Activated CD4-positive, alpha-beta T cell treated with anti-CD3 and anti-CD28 coated beads for 48 hours (primary cell): ENCODE measurements at places on chromosomes 1 and 21.

DNA sequence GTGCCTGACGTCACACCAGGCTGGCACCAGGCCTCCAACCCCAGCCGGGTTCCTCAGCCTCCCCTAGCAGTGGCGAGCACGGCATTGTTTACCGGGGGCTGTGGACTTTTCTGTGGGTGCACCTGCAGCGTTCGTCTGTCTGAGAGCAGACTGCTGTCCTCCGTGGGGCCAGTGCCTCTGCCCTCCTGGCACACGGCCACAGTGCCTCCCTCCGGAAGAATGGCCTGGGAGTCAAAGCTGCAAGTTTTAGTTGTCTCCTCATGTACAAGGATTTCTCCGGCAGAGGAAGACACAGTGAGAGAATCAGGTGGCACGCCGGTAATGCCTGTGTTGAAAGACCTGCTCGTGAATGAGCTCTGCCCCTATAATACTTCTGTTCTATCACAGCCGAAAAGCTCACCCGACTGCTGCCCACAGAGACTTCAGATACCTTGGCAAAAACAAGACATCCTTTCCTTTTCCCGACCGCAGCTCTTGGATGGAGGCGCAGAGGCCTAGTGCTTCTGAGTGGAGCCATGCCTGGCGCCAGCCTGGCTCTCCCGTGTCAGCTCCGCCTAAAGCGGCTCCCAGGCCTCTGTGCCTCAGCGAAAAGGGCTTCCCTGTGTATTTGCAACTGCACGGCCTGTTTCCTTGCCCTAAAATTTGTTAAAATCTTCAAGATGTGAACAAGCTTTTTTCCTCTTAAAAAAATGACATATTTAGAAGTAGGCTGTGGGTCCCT lies 71.4 kb downstream of the AGPAT3 start:
- DNase-seq = no peak

DNA sequence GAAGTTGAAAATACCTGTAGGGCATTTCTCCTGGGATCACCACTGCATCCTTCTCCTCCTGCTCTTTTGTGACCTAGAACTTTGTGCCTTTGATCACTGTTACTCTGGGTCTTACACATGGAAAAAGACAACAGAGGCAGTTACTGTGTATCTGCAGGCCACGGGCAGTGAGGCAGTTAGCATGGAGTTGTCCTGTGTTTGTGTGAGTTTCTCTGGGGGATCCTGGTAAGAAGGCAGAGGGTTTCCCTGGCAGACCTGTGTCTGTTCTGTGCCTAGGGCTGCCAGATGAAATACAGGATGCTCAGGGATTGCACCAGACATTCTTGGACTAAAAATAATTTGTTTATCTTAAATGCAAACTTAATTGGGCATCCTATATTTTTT lies 44.4 kb upstream of the SCCPDH start:
- no peak for DNase-seq

DNA sequence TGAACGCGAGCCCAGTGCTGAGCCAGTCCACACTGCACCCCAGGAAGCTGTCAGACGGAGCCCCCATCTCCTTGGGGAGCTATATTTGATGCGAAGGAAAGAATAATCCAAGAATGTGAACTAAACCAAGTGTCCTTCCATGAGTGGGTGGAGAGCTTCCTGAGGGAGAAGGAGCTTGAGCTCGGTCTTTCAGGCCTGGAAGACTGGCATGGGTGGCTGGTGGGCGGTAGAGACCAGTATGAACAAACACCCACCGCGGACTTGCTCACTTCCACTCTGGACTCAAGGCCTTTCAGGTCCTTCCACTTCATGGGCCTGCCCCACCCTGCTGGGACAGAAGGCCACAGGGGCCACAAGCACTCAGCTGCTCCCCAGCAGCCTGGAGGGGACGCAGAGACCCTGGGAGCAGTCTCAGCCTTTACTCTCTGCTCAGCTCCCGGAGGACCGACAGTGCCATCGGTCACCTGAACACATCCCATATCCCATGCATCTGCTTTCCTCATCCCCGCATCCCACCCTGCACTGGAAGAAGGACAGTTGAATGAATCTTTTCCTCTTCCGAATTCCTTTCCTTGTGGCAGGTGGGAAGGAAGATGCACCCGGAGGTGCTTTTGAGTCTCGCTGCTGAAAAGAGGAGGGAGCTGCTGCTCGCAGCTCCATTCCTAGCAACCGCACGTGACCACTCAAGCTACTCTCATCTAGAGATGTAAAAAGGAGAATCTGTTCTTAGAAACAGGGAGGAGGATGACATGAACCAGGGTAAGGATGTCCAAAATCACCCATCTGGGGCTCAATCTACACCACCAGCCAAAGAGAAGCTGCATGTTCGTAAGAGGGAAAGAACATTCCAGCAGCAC lies 92.3 kb downstream of the PGBD5 start:
- DNase-seq = no peak

- no peak for DNase-seq
Measured at GRCh38 chr1:45721207-45721606, 29.2 kb downstream of the IPP start.

DNA sequence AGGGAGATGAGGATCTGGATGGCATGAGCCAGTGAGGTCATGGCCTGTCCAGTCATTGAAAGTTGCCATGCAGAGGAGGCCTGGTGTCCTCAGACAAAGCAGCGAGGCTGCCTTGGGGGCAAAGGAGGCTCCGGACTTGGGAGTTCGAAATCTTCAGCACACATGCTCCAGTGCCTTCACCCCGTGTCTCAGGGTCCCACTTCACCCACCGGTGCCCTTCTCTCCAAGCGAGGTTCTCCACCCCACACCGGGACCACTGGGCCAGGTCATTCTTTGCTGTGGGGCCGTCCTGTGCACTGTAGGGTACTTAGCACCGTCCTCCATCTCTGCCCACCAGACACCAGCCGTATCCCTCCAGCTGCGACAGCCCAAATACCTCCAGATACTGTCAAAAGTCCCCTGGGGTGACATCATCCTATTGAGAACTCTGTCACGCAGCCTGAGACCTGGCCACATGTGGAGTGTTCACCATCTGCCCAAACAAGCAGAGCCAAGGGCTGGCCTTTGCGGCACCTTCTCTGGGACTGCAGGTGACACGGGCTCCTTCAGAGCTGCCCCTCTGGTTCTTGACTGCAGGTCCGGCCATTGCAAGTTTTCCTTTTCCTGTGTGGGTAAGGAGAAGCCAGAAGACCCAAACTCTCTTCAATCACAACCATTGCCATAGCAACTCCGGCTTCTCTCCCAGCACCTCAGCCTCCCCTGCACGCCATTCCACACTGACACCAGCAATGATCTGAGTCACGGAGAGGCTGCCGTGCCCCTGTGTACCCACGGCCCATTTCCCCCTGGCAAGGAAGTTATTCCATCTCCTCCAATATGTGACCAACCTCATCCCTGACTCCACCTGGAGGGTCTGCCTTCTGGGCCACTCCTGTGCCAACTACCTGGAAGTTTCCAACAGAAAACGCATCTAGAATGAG lies 20.4 kb upstream of the PDE9A start:
- no peak for DNase-seq

DNA sequence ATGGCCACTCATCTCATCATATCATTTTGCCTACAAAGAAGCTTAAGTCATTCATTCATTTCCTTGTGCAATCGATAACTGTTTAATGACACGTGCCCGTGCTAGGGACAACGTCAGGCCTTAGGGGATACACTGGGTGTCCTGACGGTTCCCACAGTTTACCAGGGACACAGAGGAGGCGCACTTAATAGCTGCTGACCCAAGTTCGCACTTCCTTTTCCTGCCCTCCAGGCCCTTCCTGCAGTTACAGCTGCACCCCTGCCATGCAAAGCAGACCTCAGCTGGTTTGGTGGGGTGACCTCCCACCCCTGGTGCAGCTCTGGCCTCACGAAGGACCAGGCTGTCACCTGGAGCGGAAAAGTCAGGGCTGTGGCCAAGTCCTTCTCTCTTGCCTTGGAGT lies 4.2 kb downstream of the SPATA21 start:
- DNase-seq = no peak

GRCh38 chr1:227774821-227775661 lies 39.8 kb downstream of the SNAP47 start:
- DNase-seq = no peak

- DNase-seq = no peak
Measured at GRCh38 chr1:61273167-61273705, 190.9 kb downstream of the NFIA start.

DNA sequence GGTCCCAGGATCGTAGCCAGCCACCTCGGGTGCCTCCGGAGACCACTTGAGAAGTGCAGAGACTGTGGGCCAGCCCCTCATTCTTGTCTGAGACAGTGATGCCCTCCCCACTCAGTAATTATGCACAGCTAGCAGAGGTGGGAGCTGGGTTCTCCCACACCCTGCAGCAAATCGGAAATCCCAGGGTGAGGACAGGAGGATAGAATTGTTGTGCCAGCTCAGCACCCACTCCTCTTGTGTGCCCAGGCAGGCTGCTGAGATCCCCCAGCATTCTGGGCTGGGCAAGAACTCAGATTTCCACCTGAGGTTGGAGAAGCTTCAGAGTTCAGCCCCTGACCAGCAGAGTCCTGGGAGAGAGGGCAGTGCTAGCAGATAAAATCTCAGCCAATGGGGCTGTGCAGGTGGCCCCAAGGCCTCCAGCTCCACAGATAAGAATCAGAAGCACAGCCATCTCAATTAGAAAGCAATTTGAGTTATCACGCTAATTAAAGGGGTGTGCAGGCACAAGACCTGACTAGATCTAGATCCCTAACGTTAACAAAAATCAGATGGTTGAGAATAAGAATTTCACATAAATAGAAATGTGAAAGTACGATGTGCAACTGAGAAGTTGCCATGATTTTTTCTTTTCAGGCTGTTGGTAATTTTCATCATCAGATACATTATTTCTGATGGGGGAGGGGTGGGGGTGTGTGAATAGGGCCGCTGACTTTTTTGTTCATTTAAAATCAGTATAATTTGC lies 45.5 kb upstream of the IRF2BP2 start:
- no peak for DNase-seq

- DNase-seq = no peak
Measured at GRCh38 chr1:246333855-246334254, 173.2 kb downstream of the SMYD3 start.

GRCh38 chr1:15543589-15544568 lies 17.2 kb downstream of the DNAJC16 start:
- DNase-seq = no peak

DNA sequence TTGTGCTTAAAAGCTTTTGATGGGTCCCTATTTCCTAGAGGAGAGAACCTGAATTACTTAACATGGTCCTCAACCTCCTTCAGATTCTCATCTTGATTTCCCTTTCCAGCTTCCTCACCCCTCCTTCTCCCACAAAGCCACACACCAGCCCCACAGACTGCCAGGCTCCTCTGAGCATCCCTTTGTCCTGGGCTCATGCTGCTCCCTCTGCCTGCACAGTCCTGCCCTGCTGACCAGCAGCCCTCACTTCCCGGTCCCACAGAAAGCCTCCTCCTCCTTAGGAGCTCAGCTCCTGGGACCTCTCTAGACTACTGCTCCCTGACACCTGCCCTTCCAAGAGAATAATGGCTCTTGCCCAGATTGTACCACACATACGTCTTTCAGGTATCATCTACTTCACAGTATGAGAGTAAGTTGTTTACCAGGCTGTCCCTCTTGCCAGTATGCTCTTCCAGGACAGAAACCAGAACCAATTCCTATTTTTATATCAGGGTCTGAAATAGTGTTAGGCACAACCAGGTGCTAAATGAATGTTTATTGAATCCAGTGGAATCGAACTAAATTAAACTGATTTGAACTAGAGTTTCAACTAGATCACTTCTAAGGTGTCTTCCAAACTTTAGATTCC lies 373.4 kb downstream of the LMX1A start:
- no peak for DNase-seq

DNA sequence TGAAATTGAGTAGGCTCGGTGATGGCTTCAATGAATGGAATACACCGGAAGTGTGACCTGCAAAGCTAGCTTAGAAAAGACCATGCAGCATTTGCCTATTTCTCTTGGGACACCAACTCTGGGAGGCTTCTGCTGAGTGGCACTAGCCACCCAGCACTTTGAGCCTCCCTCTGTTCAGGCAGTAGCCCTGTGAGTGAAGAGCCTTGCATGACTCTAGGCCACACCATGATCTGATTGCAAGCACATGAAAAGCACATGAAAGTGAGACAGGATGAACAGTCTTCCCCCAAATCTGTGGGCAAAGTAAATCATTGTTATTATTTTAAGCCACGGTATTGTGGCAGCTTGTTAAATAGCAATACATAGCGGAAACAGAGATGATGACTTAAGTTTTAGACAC lies 2.8 kb downstream of the CD48 start:
- DNase-seq = peak; percentile 55

DNA sequence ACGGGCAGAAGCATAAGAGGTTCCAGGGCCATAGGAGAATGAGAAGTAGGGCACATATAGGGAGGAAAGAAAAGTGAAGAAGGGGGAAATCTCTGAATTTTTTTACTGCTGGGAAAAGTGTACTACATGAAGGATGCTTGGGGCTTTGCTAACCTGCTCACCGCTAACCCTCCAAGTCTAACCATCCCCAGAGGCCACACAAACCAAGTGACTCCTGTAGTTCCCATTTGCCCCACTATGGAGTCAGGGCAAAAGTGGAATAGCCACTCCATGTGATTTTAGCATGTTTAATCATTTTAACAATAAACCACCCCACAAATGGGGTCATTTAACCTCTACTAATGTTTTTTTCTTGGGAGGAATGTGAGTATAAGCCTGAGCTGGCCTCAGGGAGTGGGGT lies 24.7 kb downstream of the MPZ start:
- DNase-seq = no peak

DNA sequence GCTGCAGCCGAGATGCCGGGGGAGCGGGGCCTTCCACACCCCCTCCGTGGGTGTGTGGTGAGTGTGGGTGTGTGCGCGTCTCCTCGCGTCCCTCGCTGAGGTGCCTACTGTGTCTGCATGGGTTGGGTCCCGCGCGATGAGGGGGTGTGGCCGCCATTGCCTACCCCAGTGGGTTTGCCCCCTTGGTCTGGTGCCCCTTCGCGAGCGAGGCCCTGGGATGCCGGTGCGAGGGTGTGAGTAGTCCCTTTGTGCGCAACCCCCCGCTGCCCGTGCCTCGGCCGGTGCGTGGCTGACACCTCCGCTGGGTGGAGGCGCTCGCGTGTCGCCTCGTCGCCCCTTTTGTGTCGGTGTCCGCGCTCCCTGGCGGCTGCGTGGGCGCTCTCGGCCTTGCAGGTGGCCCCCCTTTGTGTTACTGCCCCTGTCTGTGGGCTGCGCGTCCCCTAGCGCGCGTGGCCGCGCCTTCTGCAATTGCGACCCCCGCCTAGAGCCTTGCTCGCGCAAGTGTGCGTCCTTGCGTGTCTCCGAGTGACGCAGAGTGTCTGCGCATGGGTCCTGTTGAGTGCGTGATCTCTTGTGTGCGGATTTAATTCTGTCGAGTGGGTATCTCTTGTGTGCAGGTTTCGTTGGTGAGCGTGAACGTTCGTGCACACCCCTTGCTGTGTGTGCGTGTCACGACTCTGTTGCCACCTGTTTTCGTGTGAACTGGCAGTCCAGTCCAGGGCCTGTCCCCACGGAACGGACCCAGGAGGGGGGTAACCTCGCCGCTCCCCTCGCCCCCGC lies 553 bp downstream of the TTC3 start:
- peak; percentile 60 for DNase-seq

DNA sequence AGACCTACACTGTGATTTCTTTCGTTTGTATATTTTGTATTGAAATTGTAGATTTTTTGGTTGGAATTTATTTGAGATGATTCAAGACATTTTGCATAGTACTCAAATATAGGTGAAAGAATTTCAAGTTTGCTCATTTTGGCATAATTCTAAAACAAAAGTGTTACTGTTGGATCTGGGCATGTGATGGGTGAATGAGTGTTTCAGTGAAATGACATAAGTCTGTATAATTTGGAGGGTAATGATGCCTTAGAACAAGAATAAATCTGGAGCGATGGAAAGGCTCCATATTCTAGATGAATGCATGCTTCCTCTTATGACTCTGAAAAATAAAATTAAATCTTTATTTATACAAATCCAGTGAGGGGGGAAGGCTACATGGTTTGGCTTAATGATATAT lies 41.0 kb downstream of the NFIA start:
- DNase-seq = no peak
